ENCODE measurements at places on chromosomes 7 and 10.

- DNase-seq = no peak
Measured at GRCh38 chr10:13152296-13152695, 9.1 kb upstream of the MCM10 start.

DNA sequence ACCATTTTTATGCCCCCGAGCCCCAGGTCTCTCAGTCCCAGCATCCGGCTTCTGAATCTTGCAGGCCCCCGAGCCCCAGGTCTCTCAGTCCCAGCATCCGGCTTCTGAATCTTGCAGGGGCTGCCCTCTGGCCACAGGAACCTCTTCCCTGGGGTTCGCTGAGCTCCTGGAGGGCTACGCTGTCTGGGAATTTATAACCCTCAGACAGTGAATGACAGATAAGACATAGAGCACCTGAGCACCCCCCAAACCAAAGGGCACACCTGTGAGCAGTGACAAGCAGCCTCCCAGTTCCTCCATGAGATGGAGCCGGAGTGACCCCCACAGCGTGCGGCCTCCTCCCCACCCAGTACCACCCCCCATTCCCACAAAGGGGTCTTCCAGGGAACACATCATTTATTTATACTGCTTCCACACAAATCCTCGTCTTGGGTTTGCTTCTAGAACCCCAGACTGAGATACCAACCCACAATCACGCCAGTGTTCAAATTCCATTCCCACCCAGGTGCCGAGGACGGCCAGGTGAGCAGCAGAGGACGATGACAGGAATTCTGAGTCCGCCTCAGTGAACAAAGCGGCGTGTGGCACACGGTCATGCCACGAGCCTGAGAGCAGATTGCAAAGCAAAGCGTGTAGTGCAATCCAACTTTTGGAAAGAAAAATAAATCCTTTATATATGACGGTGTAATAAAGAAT is 57.7 kb upstream of the FAM20C start:
- DNase-seq = no peak

DNA sequence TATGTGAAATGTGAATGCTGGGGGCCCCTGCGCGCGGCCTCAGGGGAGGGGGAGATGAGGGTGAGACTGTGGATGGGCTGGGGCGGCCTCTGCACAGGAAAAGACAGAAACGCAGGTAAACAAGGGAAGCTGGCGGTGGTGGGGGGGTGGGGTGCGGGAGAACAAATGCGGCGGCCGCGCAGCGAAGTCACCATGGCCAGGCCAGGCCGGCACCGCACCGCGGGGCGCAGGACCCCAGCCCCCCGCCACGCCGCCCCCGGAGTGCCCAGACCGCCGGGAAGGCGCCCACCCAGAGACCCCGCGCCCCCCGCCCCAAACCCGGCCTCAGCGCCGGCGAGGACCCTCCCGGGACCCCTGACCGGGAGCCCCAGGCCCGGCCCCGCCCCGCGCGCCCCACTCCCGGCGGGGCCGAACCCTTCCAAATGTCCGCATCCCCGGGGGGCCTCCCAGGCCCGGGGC is 14.5 kb upstream of the DNAAF5 start:
- no peak for DNase-seq

DNA sequence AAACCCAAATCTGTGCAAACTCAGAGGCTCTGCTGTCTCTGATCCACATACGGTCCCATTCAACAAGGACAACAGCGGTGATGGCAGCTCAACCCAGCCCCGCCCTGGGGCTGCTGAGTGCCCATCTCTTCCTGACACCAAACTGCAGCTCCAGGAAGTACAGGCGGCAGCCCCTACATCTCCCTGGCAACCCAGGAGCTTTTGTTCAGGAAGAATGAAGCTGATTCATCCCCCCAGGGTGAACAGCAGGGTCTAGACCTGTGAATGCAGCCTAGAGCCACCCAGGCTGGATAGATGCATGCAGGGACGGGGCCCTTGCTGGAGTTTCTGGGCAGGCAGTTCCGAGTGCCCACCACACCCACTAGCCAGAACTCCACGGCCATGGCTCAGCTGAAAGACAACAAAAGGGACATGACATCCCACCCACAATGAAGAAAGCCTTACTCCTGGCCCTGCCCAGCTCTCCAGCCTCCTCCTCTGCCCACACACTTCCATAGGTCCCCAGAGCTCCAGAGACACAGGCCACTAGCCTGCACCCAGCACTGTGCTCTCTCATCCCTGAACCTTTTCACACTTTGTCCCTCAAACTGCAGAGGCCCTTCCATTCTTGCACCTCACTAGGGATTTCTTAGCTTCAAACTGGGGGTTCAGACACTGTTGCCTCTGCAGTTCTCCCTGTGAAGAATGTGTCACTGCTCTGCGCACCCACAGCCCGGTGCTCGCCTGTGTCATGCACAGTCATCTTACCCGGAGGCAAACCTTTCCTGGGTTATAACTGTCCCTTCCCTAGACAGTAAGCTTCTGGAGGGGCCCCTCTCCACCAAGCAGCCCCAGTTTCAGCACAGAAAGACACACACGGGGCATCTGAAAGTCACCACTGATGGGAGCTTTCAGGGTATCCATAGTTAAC is 99.1 kb downstream of the GRID1 start:
- DNase-seq = no peak

DNA sequence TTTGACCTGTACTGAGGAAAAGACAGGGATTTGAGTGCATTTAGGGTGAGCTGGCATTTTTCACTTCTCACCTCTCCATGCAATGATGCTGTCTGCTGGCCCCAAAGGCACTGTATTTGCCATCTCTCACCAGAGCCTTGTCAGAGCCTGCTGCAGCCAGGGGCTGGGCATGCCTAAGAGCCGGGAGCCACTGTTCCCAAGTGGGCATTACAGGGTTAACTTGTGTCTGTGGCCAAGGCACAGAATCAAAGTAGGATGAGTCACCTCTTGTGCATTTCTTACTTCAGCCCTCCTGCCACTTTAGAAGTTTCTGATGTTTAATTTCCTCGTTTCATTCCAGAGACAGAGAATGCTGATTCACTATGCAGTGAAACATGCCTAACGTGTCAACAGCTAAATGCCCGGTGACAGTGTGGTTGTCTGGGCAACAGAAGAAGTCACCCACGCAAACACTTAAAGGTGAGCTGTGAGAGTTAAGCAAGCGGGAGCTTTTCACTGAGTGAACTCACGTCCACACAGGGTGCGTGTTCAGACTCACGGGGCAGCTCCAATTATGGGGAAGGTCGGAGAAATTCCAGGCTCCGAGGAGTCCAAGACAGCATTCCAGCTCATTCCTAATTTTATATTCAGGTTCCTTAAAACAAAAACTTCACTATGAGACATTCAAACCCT is 57.1 kb upstream of the IGFBP3 start:
- DNase-seq = peak; percentile 92

GRCh38 chr7:131538813-131539179 is 17.6 kb downstream of the PODXL start:
- no peak for DNase-seq

GRCh38 chr7:5610500-5611186 is 170.8 kb downstream of the RNF216 start:
- DNase-seq = no peak

DNA sequence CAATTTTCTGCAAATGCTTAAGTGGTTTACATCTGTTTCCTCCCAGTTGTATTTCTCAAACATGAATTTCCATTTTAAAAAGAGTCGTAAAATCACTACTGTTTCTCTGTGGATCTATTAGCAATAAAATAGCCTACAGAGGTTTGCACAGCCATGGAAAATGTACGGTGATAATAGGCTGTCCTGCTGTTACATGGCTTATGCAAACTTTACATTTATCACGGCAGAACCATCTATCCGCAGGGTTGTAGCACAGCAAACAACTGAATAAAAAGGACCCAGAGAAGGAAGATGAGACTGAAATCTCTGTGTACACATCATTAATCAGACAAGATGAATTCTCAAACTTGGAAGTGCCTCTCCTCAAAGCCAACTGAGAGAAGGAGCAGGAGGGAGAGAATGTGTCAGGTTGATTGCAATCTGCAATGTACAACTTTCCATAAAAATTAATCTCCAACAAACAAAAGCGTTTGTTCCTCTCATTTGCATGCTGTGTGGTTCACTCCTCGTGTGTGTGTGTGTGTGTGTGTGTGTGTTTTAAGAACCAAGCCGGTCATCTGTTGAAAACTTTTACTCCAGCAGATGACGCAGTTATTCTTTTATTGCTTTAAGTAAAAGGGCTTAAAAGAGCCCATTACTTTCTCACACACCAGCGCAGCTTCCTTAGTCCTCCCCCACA is 279.3 kb downstream of the SKAP2 start:
- DNase-seq = no peak

All from HCEC 1CT (cell line).